HFF-Myc (cell line): ENCODE measurements at places on chromosomes 7 and 10.
A peak's percentile ranks its signal among the peaks of the same experiment; 100 is the strongest.

DNA sequence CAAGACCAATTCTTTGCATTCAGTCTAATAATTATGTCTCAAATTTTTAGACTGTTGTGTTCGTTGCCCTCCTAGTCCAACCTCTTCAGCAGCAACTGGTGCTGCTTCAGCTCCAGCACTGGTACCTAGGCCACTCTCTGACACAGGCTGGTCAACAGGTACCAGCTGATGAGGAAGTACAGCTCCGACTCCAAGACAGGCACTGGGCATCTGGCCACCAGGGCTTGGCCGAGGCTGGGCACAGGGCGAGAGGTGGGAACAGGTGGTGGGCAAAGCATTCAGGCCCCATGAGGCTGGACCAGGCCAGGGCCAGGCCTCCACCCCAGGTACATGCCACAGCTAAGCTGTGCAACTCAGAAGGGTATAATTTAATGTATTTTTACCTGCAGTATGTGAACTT lies 151.5 kb upstream of the AGR3 start:
- no peak for DNase-seq

GRCh38 chr7:159040912-159041711 lies 103.6 kb downstream of the VIPR2 start:
- DNase-seq = no peak

GRCh38 chr7:99772565-99772964 lies 11.4 kb downstream of the CYP3A4 start:
- DNase-seq = no peak

- peak; percentile 31 for DNase-seq
Measured at GRCh38 chr7:5478568-5479430, 55.2 kb upstream of the TNRC18 start.

DNA sequence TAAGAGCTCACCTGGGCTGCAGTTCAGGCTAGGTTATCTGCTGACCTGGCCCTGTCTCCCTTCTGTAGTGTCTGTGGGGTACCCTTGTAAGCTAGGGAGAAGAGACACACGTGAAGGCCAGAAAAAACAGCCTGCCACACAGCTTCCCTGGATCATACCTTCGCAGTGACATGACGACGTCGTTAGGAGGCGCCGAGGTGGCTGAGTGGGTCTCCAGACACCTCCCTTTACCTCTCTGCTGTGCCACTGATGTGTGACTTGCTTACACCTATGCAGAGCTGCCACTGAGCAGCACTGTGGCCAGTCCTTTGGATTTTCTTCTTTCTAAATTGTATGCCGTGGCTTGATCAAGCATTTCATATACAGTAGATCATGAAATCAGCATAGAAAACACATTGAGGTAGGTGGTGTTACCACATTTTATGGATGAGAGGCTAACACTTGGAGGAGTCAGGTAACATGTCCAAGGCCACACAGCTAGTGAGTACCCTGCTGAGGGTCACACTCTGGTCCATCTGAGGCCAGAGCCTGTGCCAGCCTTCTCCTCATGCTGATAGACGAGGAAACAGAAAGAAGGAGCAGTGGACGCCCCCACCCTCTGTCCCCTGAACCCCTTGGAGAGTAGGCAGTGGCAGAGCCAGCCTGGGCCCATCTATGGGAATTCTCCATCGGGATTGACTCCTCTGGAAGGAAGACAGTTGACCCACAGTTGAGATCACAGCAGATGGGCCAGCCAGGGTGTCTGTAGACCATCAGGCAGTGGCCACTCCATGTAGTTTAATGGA lies 23.1 kb downstream of the HTRA1 start:
- no peak for DNase-seq

DNA sequence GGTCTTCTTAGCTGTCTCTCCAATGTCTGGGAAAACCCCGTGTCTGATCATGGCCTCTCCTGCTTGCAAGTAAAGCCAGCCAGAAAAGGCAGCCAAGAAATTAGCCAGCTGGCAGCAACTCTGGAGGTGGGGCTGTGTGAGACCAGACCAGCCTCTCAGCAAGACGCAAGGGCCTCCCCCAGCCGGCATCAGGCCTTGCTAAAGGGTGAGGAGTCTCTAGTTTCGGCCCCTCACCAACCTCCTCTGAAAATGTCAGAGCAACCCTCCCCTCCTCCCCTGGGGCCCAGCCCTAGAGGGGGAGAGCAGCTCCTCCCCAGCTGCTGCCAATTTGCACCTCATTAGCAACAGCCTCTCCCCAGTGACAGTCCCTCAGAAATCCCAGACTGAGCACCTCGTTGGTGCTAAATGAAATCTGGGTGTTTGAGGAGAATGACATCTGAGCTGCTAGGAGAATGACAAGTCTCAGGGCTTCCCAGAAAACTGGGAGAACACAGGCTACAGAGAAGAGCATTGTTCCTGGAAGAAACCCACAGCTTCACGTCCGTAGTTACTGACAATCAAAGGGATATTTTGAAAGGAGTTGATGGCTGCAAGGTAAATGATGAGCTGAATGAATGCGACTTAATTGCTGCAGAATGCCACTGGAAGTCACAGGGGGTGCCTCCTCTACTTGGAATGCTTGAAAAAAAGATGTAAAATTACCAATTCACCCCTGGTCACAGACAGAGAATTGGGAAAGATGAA lies 25.9 kb downstream of the DGKI start:
- DNase-seq = no peak

GRCh38 chr10:16967866-16968415 lies 150.7 kb upstream of the RSU1 start:
- no peak for DNase-seq

GRCh38 chr10:24854256-24854655 lies 98.2 kb downstream of the PRTFDC1 start:
- no peak for DNase-seq

- DNase-seq = no peak
Measured at GRCh38 chr7:120588416-120588815, 269.5 kb downstream of the TSPAN12 start.

DNA sequence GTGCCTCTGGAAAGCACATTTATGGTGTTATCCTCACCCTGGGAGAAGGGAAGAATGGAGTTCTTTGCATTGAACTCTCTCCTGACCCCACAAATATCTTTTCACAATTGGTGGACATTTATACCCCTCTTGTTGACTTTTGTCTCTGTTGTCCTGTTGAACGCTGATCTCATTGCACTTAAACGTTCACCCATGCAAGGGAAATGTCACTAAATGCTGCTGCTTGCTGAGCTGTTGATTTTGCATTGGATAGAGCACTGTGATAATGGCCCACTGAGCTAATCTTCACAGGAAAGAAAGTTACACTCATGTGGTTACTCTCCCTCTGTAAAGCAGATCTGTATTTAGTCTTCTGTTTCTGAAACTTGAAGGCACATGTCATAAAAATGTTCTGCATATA lies 133.4 kb downstream of the FZD1 start:
- DNase-seq = no peak

GRCh38 chr10:6514844-6515780 lies 65.0 kb downstream of the PRKCQ start:
- DNase-seq = no peak

- no peak for DNase-seq
Measured at GRCh38 chr7:147567043-147567442, 1023.5 kb upstream of the C7orf33 start.

- DNase-seq = no peak
Measured at GRCh38 chr7:442457-442856, 77.2 kb downstream of the PDGFA start.

DNA sequence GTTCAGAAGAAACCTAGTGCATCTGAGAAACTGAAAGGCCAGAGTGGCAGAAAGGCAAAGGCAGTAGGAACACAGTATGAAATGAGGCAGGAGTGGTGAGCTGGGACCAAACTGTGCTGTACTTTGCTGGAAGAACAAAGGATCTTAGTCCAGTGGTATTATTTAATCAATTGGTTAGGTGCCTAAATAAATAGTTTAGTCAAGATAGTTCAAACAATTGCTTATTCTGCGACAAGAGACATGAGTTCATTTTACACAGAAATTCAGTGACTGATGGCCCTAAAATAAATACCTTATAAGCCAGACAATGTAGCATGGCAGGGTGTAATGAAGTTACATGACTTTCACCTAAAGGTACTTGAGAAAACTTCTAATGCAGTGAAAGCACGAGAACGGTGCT lies 181.8 kb upstream of the LRRN3 start:
- no peak for DNase-seq

DNA sequence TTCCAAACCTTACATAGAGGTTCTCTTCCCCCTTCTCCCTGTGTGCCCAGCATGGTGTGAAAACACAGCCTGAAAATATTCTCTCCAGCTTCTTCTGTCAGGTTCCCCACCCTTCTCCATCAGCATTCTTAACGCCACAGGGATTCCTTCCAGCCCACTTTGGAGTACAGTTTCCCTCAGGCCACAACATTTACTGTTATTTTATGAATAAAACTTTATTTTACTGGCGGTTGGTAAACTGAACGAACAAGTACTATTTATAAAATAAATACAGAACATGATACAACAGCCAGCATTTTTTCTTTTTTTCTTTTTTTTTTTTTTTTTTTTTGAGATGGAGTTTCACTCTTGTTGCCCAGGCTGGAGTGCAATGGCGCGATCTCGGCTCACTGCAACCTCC lies 31.6 kb upstream of the GPNMB start:
- no peak for DNase-seq

DNA sequence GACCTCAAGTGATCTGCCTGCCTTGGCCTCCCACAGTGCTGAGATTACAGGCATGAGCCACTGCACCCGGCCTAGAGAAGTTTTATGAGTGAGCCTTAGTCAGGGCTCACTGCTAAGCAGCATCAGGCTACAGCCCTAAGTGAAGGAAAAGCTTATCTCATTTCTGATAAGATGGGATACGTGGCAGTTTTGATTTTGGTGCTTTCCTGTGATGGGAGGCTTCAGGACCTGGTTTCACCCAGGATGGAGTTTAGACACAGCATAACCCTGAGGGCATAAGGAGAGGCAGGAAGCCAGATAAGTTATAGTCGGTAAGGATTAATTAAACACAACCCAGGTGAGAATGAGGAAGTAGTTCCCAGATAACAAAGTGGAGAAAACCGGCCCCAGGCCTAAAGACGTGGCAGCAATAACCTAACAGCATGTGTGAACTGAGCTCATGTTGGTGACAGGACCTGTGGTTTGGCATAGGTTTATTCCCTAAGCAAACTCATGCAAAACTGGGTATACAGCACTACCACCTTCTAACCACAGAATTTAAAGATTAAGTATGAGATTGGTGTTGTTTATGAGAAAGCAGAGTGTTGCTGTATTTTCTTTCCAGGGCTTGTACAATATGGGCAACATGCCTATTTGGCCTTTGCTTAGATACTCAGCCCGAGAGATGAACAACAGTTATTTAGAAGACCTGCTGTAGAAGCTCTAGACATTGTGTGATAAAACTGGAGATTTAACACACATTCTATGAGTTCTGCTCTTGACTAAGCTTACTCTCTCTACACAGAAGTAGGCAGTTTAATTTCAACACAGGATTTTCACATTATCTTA lies 119.4 kb downstream of the COL28A1 start:
- no peak for DNase-seq

GRCh38 chr7:99210265-99210970 lies 2.5 kb upstream of the KPNA7 start:
- DNase-seq = no peak

DNA sequence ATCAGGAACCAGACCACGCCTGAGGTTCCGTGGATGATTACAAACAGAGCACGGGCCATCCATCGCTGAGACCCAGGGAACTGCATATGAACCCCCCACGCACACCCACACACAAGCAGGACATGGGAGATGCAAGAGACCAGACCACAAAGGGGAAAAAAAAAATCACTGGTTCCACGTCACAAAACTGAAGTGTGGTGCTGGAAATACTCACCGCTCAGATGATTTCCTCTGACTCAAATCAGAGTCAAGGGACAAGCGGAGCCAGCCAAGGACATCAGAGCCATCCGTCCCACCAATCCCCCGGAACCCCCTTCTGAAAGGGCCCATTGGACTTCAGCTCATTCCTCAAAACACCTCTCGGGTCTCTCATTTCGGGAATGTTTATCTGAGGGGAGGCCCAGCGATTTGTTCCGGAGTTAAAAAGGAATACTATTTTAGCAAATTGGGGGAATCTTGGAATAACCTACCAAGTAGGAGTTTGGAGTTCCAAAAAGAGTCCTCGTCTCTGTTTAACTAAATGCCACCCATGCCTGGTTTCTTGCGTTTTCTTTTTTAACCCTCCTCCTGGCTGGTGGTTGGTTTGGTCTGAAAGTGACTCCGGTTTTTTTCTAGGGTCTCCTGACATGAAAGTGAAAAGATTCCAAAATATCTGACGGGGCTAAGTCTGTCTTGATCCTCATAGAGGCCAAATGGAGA lies 15.0 kb downstream of the SNX8 start:
- no peak for DNase-seq

GRCh38 chr10:48636901-48637300 lies 32.0 kb upstream of the ARHGAP22 start:
- no peak for DNase-seq
